Naive thymus-derived CD8-positive, alpha-beta T cell (primary cell): ENCODE measurements at places on chromosomes 4 and X. TPM values are rescaled to one million over a fixed set of nuclear protein-coding genes. Genes with fewer than 3 reads are reported as not detected.

SEL1L3 gene
- total RNA-seq = 57.2 TPM

JCHAIN gene
- 6.9 TPM for total RNA-seq

VCX gene
- not detected for total RNA-seq

PDGFC gene
- not detected for total RNA-seq

SLC26A1 gene
- total RNA-seq = 0.39 TPM

HEPH gene
- total RNA-seq = not detected

FABP2 gene
- 0.14 TPM for total RNA-seq

GRCh38 chr4:89469516-89469915 is 161.9 kb upstream of the GPRIN3 start:
- no peak for DNase-seq

- no peak for DNase-seq
Observed at GRCh38 chrX:152619897-152620296, 17.8 kb upstream of the GABRQ start.

DNA sequence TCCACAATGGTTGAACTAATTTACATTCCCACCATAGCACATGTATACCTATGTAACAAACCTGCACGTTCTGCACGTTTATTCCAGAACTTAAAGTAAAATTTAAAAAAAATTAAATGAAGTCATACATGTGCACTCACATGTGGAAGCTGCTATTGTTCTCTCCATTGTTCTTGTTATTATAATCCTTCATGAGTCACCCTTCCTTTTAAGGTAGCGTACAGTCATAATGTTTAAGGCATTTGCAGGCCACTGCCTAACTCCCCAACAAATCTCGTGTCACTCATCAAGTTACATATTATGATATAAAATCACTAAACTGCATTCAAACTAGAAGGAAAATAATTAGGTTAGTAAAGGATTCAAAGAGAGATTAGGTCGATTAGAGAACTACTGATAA is 63.6 kb downstream of the SLC7A11 start:
- DNase-seq = no peak

DNA sequence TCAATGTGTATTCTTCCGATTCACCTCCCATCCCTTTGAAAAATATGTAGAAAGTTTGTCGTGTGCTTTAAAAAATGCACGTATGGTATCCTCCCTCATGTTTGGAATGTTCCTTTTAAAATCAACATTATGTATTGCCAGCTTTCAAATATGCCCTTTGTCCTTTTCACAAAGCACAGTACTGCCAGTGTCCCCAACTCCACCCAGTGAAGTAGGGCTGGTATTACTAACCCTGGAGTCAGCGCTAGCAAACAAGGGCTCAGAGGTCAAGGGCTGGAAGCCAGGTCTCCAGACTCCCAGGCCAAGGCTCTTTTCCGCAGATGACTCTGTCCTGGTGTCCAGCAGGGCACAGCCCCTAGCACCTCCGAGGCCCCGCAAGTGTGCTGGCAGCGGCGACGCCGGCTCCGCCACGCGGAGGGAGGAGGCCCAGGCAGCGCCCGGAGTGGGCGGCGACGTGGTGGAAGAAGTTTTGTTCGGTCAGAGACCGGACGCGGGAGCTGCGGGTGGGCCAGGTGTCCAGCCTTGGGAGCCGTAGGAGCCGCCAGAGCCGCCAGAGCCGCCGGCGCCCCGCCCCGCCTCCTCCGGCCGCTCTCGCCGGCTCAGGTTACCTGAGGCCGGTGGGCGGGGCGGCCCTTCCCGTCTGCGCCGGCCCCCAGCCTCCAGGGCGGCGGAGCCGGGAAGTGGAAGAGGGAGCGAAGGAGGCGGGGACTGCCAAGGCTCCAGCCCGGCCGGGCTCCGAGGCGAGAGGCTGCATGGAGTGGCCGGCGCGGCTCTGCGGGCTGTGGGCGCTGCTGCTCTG is at the start of gene IL13RA1:
Gene IL13RA1, plus strand, starts transcription at position 720 of the 799 bp plus-strand sequence. Its CDS starts 33 bp downstream, at position 753.
- no peak for DNase-seq

DNA sequence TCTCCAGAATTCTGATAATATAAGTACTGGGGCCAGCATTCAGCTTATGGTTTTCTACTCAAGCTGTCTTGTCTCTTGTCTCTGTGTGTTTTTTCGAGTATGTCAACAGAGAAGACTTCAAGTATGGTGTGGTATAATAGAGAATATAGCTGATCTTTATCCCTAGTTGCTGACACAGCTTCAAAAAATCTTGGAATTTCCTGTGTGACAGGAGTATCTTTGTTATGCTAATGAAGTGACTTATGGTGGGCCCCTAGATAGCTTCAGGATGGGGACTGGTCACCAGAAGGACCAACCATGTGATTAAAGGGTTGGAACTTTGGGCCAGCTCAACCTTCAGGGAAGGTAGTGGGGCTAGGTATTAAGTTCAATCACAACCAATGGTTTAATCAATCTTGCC is 2.9 kb downstream of the GPRASP3 start:
- no peak for DNase-seq

DNA sequence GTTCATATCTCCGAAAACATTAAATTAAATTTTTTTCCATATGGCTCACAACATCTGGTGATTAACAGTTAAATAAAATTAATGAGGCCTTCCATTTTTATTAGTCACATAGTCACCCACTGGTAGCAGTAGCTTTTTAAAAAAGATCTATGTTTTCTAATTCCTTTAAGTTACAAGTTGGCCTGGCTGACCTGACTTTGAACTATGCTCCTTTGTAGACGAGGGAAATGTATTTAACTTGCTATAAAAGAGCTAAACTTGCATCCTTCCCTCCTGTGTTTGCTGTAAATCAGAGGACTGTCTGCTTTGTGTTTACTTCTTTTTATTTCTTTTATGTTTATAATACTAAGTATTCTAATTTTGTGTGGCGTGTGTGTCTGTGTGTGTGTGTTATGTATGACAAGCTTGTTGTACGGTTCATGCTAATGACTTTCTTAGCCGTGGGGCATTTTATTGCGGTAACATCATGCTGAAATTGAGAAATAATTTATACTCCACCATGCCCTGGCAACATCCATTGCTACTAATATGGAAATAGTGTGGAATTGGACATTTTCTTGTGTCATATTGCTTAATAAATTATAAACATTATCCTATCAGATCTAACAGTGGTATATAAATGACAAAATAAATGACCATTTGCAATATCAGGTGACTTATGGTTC is 241.7 kb downstream of the SNCA start:
- no peak for DNase-seq

GRCh38 chrX:70354716-70355115 is 64.8 kb downstream of the KIF4A start:
- DNase-seq = no peak

GRCh38 chr4:159487284-159487747 is 384.4 kb downstream of the RAPGEF2 start:
- DNase-seq = no peak

DNA sequence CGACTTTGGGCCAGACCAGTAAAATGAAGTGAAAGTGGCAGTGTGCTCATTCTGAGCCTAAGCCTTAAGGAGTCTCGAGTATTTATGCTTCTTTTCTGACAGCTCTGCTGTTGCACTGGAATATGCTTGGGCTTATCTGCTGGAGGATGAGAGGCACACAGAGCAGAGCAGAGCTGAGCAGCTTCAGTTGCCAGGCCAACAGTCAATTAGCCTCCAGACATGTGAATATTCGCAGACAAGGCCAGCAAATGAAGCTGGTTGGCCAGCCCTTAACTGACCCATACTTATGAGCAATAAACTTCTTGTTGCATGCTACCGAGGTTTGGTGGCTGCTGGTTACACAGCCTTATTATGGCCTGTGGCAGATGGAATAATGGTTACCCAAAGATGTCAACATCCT is 203.0 kb upstream of the GEMIN8 start:
- DNase-seq = no peak

- DNase-seq = no peak
Observed at GRCh38 chr4:38056011-38056685, 96.0 kb downstream of the PTTG2 start.

GRCh38 chr4:34932591-34932990 is 1311.7 kb downstream of the ARAP2 start:
- no peak for DNase-seq

DNA sequence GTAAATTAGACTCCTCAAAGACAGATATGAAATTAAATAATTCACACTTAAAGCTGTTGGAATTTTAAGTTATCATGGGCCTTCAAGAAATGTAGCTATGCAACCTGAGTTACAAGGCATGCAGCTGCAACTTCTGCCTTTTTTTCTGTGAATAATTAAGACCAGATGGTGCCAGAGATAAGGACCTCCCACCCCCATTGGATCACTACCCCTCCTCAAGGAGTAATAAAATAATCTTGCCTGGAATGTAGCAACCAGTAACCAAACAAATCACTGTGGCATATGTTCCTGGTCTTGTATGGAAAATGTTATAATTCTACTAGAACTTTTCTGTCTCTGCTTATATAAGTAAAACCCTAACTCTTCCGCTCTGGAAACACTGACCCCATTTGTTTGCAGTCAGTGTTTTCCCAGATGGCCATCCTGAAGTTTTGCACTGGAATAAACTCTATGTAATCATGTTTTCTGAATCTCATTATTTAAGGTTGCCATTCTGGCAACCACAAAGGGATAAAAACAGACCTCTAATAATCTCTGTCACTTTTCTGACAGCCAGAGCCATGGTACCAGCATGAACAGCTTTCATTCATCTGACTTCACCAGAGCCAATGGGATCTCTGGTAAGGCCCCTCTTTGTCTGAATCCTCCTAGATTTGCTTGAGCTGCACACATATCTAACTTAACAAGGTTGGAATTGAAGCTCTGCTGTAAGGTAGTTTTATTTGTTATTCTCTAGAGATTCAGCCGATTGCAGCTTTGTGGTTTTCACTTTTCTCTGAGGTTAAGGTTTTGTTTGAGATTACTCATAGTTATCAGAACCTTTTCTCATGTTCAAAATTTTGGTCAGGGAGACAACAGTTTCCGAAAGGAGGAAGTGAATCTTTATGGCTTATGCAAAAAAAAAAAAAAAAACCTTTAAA is 274.6 kb downstream of the NAF1 start:
- no peak for DNase-seq

DNA sequence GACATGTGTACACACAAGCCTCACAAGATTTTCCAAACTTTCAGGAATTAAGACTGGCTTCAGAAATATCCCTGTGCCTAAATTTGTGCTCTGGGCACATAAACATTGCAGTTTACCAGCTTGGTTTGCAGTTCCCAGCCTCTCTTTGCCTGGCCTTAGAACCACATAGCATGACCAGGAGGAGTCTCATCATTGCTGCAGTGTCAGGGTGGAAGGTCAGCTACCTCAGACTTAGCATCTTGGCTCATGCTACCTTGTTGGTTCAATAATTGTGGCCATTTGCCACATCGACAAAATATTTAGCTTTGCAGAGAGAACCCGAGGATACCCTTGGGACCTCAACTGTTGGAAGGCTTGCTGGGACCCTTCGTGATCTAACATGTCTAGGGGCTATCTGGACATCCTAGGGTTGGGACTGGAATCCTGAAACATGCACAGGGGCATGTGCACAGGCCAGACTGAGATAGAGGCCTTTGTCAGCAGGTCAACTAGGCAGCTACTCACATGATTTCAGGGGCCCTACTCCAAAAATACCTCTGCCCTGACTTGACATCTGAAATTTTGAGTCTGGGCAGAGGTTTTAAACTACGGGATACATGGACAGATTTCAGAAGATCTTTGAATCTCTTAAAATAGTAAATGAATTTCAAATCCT is 8.0 kb upstream of the SUPT20HL2 start:
- DNase-seq = no peak

- no peak for DNase-seq
Observed at GRCh38 chr4:133151691-133152329, 2.7 kb downstream of the PCDH10 start.

DNA sequence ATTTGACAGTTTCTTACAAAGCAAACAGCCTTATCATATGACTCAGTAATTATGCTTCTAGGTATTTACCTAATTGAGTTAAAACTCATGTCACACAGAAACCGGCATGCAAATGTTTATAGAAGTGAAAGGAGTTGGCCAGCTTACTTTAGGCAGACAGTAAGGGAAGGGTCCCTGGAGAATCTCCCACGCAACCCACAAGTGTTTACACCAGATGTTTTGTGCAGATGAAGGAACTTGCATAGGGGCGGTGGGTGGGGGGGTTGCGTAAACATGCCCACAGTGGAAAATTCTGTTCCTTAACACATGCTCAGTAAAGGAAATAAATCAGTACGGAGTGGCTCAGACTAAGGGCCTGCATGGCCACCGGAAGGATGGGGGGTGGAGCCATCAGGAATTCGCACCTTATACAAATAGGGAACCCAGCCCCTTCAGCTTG is 330.5 kb upstream of the AADAT start:
- DNase-seq = no peak
